Activated naive CD8-positive, alpha-beta T cell treated with anti-CD3 and anti-CD28 coated beads, Interleukin-2, amount 10 ng/mL, durations not matched to agents 7 days and 5 days (primary cell): ENCODE measurements at places on chromosomes 2 and 18. TPM values are rescaled to one million over a fixed set of nuclear protein-coding genes. Genes with fewer than 3 reads are reported as not detected.
A peak's percentile ranks its signal among the peaks of the same experiment; 100 is the strongest.

The RGPD4 gene
- 0.61 TPM for total RNA-seq

The NEU2 gene
- total RNA-seq: not detected

The PLCD4 gene
- 0.64 TPM for total RNA-seq

The ANKRD23 gene
- total RNA-seq: 16.5 TPM

The DNER gene
- not detected for total RNA-seq

The FTCDNL1 gene
- total RNA-seq: 1.7 TPM

The CFAP65 gene
- not detected for total RNA-seq

- no peaks in the 10 kb centered on the region for H3K36me3 ChIP-seq
- no peaks in the 10 kb centered on the region for H3K4me1 ChIP-seq
- DNase-seq: no peak
- H3K27me3 ChIP-seq: peaks cover 15% of the 10 kb centered on the region
- H3K4me3 ChIP-seq: no peak overlapping the region
- no peak overlapping the region for H3K27ac ChIP-seq
Observed at GRCh38 chr18:48100165-48100575, 169.7 kb upstream of the SMAD2 start.

DNA sequence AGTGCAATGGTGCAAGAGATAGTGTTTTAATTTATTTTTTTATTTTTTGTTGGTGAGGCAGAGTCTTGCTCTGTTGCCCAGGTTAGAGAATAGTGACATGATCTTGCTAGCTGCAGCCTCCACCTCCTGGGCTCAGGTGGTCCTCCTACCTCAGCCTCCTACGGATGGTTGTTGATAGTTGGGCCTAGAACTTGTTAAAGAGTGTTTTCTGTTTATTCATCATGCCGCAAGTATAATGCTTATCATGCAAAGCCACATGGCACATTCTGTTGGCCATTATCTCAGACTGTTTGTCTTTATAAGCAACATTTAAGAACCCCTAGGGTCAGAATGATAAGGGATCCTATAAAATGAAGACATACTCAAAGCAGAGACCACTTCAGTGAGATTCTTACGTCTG, 1.7 kb downstream of the UGGT1 start:
- H3K27ac ChIP-seq: peak overlapping the region; percentile 69
- peaks cover 34% of the 10 kb centered on the region for H3K4me1 ChIP-seq
- H3K4me3 ChIP-seq: peak overlapping the region; percentile 90
- peaks cover 11% of the 10 kb centered on the region for H3K36me3 ChIP-seq

DNA sequence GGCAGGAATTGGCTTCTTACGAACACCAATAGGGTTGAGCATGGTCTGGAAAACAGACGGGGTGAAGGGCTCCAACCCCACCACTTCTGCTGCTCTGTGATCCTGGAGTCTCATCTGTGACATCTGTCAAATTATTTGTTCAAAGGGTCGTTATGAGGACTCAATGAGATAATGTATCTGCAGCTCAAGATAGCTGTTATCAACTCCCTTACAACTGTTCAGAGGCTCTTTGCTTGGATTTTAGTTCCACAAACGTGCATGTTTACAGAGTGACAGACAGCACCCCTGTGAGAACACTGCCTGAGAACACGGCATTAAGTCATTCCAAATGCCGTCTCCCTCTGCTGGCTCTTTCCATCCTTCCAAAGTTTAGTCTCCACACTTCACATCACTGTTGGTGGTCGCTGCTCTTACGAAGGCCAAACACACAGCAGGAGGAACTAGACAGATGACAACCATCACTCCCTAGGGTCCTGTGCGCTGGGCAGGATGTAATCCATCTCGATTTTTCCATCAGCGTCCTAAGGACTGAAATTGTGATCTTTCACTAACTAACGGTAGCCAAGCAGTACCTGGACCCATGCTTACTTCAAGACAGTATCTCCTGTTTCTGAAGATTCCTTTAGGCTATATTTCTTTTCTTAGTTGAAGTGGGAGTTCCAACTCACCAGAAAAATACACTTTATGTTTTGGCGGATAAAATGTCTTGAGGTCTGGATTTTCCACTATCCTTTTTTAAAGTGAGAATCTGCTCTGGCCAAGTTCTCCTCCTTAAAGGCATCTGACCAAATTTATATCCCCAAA, 220.3 kb downstream of the ANAPC1 start:
- H3K27me3 ChIP-seq: peaks cover 8% of the 10 kb centered on the region
- no peak overlapping the region for H3K4me3 ChIP-seq
- H3K36me3 ChIP-seq: no peaks in the 10 kb centered on the region
- DNase-seq: no peak
- peaks cover 7% of the 10 kb centered on the region for H3K4me1 ChIP-seq
- no peak overlapping the region for H3K27ac ChIP-seq

DNA sequence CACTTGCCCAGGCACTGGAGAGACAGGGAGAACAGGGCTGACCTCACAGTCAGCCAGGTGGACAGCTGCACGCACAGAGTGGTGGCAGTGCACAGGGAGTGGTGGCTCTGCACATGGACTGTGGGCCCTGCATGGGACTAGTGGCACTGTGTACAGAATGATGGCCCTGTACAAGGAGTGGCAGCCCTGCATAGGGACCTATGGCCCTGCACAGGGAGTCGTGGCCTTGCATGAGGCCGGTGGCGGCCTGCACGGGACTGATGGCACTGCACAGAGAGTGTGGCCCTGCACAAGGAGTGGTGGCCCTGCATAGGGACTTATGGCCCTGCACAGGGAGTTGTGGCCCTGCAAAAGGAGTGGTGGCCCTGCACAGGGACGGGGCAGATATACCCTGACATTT, 19.1 kb upstream of the STEAP3 start:
- DNase-seq: no peak
- H3K27me3 ChIP-seq: no peaks in the 10 kb centered on the region
- no peaks in the 10 kb centered on the region for H3K36me3 ChIP-seq
- H3K27ac ChIP-seq: no peak overlapping the region
- H3K4me3 ChIP-seq: no peak overlapping the region
- H3K4me1 ChIP-seq: peaks cover 2% of the 10 kb centered on the region

DNA sequence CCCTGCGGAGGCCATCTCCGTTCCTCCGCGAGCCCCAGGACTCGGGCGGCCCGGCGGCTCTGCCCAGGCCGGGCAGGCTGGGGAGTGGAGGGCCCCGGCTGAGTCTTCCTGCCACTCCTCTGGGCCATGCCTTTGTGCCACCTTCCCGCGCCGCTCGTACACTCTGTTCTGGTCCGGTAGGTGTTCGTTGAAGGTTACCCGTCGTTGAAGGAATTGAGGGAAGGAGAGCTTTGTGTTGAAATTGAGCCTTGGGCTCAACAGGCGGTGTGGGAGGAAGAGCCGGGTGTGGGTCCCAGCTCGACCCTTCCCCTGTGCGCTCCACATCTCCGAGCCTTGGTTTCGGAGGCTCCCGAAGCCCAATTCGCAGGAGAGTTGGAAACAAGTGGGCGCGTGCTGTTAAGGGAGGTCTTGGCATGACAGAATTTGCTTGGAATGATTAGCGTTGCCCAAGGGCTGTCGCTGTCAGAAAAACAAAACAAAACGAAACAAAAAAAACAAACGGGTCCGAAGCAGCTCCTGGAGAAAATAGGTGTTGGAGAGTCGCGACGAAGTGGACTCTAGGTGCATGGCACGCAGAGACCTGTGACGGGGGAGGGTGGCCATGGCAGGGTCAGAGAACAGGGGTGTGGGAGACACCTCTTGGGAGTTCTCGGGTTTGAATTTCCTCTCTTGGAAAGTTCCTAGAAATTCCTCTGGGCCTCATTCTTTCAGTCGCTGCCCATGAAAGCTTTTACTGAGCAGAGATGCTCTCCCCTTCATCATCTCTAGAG, 1.2 kb upstream of the MZT2A start:
- no peak for DNase-seq
- H3K4me3 ChIP-seq: peak overlapping the region; percentile 97
- peaks cover 13% of the 10 kb centered on the region for H3K36me3 ChIP-seq
- H3K4me1 ChIP-seq: peaks cover 35% of the 10 kb centered on the region
- H3K27me3 ChIP-seq: no peaks in the 10 kb centered on the region

DNA sequence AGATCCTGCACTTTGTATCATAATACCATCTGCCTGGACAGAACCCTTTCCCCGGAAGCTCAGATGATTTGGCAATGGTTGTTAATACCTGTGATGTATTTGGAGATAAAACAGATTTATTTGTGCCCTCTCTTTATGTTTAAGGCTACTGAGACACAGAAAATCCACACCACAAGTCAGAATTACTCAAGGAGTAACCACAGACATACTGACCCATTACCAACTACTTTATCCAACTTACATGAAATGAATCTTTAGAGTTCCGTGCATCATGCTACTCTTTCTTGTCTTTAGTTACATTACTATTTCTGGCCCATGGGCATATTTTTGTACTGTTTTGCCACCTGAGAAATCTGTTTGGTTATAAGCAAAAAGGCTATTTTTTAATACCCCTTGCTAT, 384.0 kb downstream of the STK39 start:
- H3K36me3 ChIP-seq: no peaks in the 10 kb centered on the region
- H3K4me1 ChIP-seq: peaks cover 2% of the 10 kb centered on the region
- no peak overlapping the region for H3K27ac ChIP-seq
- no peak overlapping the region for H3K4me3 ChIP-seq
- peaks cover 5% of the 10 kb centered on the region for H3K27me3 ChIP-seq

GRCh38 chr18:46756559-46757201, at the start of gene ST8SIA5:
ST8SIA5 (minus strand) TSS chr18:46757053; CDS start chr18:46756508, 545 bp downstream.
- no peaks in the 10 kb centered on the region for H3K36me3 ChIP-seq
- peak; percentile 41 for DNase-seq
- H3K4me3 ChIP-seq: peak within 1 kb of the TSS; percentile 82
- H3K27ac ChIP-seq: no peak within 1 kb of the TSS

GRCh38 chr18:58458304-58458703, 170.6 kb downstream of the ALPK2 start:
- no peaks in the 10 kb centered on the region for H3K36me3 ChIP-seq
- no peak overlapping the region for H3K27ac ChIP-seq
- H3K27me3 ChIP-seq: peaks cover 6% of the 10 kb centered on the region
- no peak overlapping the region for H3K4me3 ChIP-seq

DNA sequence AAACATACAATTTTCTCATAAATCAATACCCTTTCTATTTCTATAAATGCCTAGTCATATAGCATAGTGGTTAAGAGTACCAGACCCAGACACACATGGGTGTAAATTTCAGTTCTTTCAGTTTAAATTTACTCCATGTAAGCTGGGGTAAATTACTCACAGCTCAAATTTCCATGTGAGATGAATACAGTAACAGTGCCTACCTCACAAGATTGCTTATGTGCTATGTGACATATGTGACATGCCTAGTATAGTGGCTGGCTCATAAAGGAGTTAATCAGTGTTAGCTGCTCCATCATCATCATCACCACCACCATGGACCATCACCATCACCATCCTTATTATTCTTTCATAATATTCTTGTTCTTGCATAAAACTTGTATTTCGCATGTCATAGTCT, 61.6 kb upstream of the CD302 start:
- DNase-seq: no peak
- H3K27ac ChIP-seq: no peak overlapping the region
- peaks cover 3% of the 10 kb centered on the region for H3K4me1 ChIP-seq
- H3K27me3 ChIP-seq: no peaks in the 10 kb centered on the region

DNA sequence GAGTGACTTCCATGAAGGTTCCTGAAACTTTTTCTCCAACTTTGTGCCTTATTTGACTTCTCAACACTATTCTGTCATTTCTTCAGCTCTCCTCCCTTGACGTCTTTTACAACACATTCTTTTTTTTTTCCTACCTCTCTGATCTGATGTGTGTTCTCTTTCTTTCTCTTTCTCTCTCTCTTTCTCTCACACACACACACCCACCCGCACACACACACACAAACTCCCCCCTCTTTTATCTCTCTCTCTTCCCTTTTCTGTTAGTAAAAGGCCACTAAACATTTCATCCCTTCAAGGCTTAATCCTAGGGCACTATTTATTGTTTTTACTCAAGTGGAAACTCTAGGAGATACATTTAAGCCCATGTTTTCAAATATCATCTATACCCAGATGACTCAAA, 107.8 kb upstream of the CNTNAP5 start:
- no peaks in the 10 kb centered on the region for H3K27me3 ChIP-seq
- H3K4me3 ChIP-seq: no peak overlapping the region
- no peaks in the 10 kb centered on the region for H3K36me3 ChIP-seq
- no peaks in the 10 kb centered on the region for H3K4me1 ChIP-seq
- DNase-seq: no peak

GRCh38 chr18:50659091-50660003, 99.5 kb downstream of the MAPK4 start:
- no peak overlapping the region for H3K4me3 ChIP-seq
- H3K36me3 ChIP-seq: no peaks in the 10 kb centered on the region
- H3K27me3 ChIP-seq: no peaks in the 10 kb centered on the region
- no peak overlapping the region for H3K27ac ChIP-seq
- DNase-seq: no peak

- H3K27ac ChIP-seq: no peak overlapping the region
- H3K4me3 ChIP-seq: no peak overlapping the region
- DNase-seq: peak; percentile 15
- no peaks in the 10 kb centered on the region for H3K4me1 ChIP-seq
Observed at GRCh38 chr18:79532313-79533007, 136.7 kb downstream of the NFATC1 start.

DNA sequence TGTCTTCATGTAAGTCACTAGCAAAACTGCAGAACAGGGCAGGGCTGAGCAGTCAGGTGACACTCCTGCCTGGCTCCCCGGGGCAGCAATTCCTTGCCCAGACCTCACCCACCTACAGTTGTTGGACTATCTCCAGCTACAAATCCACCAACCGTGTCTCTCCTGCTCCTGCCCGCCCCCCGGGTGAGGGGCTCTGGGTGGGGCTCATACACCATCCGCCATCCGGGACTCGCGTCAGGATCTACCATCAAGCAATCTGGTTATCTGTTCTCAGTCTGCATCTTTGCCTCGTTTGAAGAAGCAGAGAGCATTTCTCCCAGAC, 13.5 kb upstream of the GLI2 start:
- no peak for DNase-seq
- H3K36me3 ChIP-seq: peaks cover 2% of the 10 kb centered on the region
- no peak overlapping the region for H3K4me3 ChIP-seq
- no peak overlapping the region for H3K27ac ChIP-seq

DNA sequence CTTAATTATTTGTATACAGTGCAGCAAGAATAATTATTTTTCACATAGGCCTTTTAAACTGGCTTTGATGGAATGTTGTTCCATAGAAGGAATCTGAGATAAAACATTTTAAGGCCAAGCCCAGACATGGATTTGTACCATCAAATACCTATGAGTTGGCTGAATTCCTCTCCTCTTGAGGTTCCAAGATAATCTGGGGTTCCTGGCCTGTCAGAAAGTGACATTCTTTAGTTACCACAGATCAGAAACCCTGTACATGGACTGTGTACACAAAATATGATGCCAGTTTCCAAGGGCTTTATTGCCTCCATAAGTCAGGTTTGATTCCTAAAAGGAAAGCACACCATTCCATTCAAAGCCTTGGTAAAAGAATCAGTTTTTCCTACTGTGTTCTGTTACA, 1256.7 kb upstream of the NRXN1 start:
- no peaks in the 10 kb centered on the region for H3K4me1 ChIP-seq
- no peak overlapping the region for H3K27ac ChIP-seq
- H3K27me3 ChIP-seq: no peaks in the 10 kb centered on the region
- no peaks in the 10 kb centered on the region for H3K36me3 ChIP-seq
